ENCODE measurements at places on chromosomes 11 and 22.
A peak's percentile ranks its signal among the peaks of the same experiment; 100 is the strongest.

DNA sequence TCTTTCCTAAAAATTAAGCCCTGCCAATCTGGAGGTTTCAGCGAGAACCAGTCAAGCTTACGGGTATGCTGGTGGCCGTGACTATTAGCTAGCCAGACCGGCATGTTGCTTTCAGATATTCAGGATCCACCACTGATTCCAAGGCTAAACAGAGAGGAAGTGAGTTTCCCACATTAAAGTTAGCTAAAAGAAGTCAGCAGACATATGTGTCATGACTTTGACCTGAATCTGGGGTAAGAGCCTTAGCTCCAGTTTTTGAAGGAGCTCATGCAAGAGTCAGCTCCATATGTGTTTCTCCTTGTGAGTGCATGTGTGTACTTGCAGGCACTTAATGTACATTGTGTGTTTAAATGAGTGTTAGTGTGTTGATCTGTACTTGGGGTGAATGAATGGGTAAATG, 1.4 kb downstream of the ZFPL1 start:
- DNase-seq: no peak

- DNase-seq: no peak
Measured at GRCh38 chr11:12032968-12033367, 24.5 kb upstream of the DKK3 start.

GRCh38 chr11:74366576-74366975, 31.7 kb downstream of the PGM2L1 start:
- no peak for DNase-seq

GRCh38 chr22:41998361-41999261, at the start of gene WBP2NL:
Gene WBP2NL, plus strand, starts transcription at chr22:41998788. Its CDS starts 31 bp downstream, at chr22:41998819.
- peak; percentile 82 for DNase-seq

DNA sequence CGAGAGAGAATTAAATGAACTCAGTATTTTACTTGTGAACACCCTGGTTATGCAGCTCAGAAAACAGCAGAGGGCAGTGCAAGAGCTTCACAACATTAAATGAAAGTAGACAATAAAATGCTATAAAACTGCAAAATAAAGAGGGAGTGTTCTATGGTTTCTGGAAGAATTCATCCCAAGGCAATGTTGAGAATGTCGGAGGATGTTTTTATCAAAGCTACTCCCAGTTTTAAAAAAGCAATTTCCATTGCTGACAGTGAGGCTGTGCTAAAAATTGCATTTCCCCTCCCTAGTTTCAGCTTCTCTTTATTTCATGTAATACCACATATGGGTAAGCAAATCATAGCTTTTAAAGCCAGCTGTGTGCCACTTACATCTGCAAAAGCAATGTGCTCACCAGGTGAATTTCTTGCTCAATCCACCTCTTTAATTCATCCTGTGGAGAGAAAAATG, 296.8 kb downstream of the RAB38 start:
- no peak for DNase-seq

- peak; percentile 7 for DNase-seq
Measured at GRCh38 chr22:44180706-44181032, at the start of gene PARVG. Gene PARVG, plus strand, starts transcription at chr22:44180925. Its CDS starts 2,405 bp downstream, at chr22:44183330.

GRCh38 chr11:48055292-48056132, 75.2 kb downstream of the PTPRJ start:
- DNase-seq: peak; percentile 61

- DNase-seq: no peak
Measured at GRCh38 chr22:39012533-39013511, 1.2 kb upstream of the APOBEC3C start.

- DNase-seq: no peak
Measured at GRCh38 chr11:1303126-1303821, 6.2 kb downstream of the TOLLIP start.

DNA sequence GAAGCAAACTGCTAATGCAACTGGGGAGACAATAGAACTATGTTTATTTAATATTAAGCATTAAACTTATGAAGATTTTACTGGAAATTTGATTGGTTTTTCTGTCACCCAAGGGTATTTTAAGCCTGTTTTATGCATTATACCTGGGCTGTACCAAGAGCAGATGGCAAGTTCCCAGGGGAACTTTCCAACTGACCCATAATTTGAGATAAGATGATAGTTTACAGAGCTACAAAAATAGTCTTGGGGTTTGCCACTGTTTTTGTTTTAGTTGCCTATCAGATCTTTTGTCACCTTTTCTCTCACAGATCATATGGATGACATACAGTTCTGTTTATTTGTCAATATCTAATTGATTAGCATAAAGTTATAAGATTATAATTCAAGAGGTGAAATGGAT, 43.9 kb downstream of the PDE3B start:
- DNase-seq: no peak

GRCh38 chr11:61697078-61697502, 16.9 kb downstream of the DAGLA start:
- DNase-seq: no peak

DNA sequence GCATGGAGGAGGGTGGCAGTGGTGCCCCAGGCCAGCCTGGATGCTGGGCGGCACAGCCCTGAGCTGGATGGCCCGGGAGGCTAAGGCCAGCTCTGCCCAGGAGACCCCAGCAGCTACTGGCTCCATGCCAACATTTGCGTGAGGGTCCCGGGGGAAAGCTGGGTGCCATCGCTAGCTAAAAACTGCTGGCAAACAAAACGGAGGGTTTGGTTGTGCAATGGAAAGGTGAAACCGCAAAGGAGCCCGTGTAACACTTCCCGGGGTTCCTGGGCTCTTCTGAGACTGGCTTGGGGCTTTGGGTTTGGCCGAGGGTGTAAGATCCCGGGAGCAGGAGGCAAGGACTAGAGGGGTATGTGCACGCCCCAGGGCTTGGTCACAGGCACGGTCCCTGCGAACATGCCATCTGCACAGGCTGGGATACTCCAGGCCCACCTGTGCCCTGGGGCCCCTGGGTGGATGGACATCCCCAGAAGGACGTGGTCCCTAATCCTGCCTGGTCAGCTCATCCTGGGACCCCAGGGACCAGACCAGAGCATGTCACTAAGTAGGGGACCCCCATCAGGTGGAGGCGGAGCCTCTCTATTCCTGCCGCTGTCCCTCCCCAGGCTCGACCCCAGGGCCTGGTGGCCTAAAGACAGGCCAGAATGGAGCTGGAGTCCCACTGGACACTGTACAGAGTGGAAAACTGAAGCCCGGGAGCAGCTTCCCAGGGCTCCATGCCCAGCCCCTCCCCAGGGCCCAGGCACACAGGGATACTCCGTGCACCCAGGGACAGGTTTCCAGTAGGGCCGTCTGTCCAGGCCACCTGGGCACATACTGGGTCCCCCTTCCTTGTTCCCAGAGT, 44.6 kb downstream of the IGF2 start:
- DNase-seq: no peak

DNA sequence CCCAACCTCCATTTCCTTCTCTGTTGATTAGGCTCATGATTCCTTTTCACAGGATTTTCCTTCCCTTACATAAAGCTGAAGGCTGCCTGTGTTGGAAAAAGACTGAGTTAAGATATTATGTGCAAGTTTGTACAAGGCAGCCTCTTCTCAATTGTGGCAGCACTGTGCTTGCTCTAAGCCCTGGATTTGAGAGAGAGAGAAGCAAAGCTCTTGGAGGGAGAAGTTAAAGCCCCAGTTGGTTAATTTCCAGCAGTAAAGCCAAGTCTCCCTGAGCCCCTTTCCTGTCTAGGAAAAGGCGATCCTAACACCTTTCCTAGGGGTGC, 128.3 kb upstream of the SESN3 start:
- DNase-seq: no peak

DNA sequence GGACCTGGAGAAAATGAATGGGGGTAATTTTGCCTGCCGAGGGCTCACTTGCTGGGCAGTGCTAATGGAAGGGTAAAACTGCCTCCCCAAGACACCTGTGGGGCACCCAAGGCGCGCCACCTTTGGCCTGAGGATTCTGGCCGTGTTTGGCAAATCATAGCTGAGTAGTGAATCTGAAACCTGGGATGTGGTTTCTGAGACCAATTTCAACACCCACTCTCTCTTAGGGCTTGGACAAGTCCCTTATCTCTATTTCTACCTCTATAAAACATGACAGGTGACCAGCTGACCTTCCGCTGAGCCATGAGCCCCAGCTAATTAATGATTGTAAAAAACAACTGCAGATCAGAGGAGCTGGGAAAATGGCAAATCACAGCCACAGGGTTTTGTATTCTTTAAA, 1.5 kb upstream of the PACSIN3 start:
- no peak for DNase-seq

DNA sequence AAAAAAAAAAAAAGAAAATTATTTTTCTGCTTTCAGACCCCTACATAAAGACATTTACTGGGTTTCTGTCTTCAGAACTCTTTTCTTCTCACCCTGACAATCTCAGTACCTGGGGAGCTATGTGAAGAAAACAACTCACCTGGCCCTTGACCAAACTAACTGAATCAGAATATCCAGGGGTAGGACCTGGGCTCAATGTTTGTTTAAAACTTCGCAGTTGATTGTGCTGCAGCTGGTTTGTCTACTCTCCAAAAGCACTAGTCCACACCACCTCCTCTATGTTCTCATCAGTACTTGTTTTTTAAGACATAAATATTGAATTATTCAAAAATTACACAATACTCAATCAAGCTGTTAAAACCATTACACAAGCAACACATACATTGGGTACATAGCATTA, 34.8 kb downstream of the EIF3F start:
- DNase-seq: no peak

DNA sequence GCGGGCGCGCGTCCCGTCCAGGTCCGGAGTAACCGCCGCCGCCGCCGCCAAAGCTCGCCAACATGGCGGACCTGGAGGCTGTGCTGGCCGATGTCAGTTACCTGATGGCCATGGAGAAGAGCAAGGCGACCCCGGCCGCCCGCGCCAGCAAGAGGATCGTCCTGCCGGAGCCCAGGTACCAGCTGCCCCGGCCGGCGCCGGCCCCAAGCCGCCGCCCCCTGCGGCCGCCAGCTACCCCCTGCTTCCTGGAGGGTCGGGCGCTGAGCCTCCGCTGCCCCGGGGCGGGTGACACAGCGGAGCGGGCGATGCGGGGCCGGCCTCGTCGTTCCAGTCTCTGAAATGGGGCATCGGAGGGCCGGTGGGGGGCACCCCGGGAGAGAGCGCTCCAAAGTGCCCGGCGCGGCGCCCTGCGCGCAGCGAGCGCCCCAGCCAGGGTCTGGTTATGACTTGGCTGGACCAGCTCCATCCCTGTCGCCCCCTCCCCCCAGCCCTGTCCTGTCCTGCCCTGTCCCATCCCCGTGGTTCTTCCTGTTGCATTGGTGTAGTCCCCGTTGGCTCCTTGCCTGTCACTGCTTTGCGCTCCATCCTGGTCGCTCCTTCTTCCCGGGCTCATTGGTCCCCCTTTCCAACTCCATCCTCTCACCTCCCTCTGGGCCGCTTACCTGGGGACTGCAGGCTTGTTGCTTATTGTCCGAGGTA, 653 bp downstream of the GRK3 start:
- no peak for DNase-seq

DNA sequence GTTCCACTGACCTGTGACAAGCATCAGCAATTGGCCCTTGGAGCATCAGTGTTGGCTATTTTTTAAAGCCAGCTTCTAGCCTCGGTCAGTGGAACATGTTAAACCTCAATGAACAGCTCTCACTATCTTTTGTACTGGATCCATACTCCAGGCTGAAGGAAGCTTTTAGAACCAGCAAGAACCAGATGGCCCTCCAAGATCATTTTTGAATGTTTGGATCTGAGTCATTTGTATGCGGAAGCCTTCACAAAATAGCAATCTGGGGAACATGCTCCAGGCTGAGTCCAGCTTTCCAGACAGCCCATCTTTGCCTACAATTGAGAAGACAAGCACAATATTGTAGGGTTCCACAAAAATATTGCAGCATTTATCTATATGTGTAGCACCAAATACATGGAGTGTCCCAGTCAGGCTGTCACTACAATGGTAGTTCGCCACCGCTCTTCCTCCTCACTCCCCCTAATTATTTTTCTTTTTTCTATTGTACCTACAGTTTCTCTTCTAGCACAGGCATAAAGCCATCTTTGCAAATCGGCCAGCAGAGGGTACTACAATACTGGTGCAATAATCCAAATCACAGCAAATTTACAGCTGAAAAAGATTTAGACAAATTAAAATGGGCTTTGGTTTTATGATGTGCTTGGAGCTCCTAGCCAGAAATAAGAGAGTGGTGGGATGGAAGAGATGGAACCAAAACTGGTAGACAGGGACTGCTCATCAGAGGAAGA, 177.4 kb upstream of the BLID start:
- no peak for DNase-seq

DNA sequence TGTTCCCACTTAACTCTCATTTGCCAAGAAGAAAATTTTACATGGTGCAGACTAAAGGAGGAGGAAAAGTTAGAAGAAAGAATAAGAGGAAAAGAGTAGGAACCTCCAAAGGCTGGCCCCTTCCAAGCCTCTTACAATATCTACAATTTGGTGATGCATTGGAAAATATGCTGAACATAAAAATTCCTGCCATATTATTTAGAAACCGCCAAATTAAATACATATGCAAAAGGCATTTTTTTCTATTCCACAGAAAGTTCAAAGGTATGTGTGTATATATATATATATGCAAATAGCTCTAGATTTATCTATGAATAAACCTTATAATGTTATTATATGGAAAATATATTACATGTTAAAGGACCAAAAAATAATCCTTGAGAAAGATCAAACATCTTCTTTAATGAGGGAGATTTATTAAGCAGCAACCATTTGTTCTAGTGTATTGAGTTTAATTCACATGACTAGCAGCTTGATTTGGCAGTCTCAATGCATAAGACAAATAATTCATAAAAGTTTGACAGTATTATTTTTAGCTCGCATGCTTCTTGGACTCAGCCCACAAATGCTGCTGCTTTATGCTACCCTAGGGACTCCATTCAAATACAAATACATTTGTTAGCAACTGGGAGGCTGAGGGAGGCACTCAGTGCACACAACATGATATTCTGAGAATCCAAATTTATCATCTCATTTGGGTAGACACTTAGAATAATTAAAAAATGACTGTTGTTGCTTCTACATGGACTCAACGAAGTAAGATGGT, 184.9 kb downstream of the SBF2 start:
- DNase-seq: no peak

- no peak for DNase-seq
Measured at GRCh38 chr11:60852117-60852981, 3.4 kb downstream of the PTGDR2 start.

DNA sequence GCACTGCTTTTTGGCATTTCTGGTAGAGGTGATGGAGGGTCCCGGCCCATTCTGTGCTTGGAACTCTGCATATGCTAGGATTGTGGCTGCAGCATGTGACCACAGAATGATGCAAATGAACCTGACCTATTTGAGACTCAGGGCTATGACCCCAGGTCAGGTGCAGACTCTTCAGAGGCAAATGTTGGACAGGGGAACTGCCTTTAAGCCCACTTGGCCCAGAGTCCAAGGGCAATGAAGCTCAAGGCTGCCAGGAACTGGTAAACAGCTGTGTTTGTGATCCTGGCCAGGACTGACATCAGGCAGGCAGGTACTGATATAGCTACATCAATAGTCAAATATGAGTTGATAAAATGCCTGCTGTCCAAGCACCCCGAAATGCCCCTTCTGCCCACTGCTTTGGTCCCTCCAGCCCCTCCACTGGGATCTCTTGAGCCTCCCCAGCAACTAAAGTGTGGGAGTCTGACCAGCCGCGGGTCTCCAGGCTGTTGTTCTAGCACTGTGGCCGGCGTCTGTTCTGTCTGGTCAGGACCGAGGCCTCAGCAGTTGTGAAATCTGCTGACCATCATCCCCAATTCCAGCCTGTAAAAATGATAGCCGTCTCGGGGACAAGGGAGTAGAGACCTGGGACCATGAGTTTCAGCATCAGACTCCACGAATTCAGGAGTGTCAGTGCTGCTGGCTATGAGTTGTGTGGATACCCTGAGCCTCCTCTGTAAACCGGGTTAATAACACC, 82.4 kb upstream of the EIF3D start:
- DNase-seq: no peak
